HCT116 (cell line): ENCODE measurements at places on chromosomes 1 and 21. TPM values are rescaled to one million over a fixed set of nuclear protein-coding genes. Genes with fewer than 3 reads are reported as not detected.

GRCh38 chr1:245475961-245476516 lies 321.3 kb downstream of the KIF26B start:
- H3K4me3 ChIP-seq: no peak overlapping the region
- no peak for DNase-seq
- no peaks in the 10 kb centered on the region for H3K27me3 ChIP-seq
- H3K36me3 ChIP-seq: no peaks in the 10 kb centered on the region
- no peak overlapping the region for H3K27ac ChIP-seq

GRCh38 chr1:29269382-29269781 lies 33.1 kb downstream of the PTPRU start:
- H3K36me3 ChIP-seq: no peaks in the 10 kb centered on the region
- H3K4me3 ChIP-seq: no peak overlapping the region
- no peak for DNase-seq
- H3K4me1 ChIP-seq: peaks cover 19% of the 10 kb centered on the region

DNA sequence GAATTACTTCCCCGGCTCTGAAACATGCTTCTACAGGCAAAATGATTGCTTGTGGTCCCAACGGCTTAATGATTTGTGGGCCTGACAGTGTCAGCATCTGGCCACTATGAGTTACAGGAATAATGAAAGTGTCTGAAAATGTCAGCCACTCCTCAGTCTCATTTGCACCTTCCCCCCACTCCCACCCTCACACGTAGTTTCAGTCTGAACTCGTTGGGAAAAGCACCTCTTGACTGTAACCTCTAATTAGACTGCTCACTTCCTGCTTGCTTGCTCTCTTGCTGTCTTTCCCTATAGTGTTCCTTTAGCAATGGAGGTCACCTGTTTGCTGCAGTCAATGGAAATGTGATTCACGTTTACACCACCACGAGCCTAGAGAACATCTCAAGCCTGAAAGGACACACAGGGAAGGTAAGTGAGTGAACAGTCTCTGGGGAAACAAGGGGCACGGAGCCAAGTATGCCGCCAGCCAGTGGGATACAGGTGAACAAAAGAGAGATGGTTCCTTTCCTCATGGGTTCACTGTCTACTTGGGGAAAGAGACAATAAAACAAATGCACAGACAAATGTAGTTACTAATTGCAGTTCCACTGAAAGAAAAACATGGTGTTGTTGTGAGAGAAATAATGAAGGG lies 27.1 kb downstream of the CFAP57 start:
- H3K36me3 ChIP-seq: no peaks in the 10 kb centered on the region
- H3K4me3 ChIP-seq: no peak overlapping the region
- DNase-seq: no peak
- no peak overlapping the region for H3K27ac ChIP-seq
- H3K27me3 ChIP-seq: no peaks in the 10 kb centered on the region

DNA sequence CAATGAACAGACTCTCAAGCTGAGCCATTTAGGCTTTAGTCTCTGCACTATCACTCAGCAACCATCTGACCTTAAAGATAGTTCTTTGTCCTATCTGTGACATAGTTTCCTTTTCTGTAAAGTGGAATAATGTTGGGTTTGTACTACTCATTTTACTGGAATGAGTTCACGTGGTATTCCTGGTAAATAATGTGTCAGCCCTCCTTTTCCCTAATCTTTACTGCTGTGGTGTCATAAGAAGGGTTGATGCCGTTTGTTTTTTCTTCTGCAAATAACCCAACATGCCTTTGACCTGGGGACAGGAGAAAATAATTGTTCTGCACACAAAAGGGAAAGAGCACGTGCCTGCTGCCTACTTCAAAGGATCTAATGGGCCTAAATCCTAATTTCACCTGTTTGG lies 297.8 kb downstream of the BRINP3 start:
- H3K4me3 ChIP-seq: no peak overlapping the region
- H3K36me3 ChIP-seq: no peaks in the 10 kb centered on the region
- H3K4me1 ChIP-seq: no peaks in the 10 kb centered on the region
- H3K27me3 ChIP-seq: no peaks in the 10 kb centered on the region

GRCh38 chr1:54331091-54331772 lies 75.0 kb downstream of the SSBP3 start:
- H3K27ac ChIP-seq: no peak overlapping the region
- no peaks in the 10 kb centered on the region for H3K4me1 ChIP-seq
- no peaks in the 10 kb centered on the region for H3K27me3 ChIP-seq
- H3K4me3 ChIP-seq: no peak overlapping the region
- no peak for DNase-seq

GRCh38 chr1:89576013-89576412 lies 51.4 kb downstream of the LRRC8B start:
- no peaks in the 10 kb centered on the region for H3K27me3 ChIP-seq
- H3K4me3 ChIP-seq: no peak overlapping the region
- H3K27ac ChIP-seq: no peak overlapping the region
- no peak for DNase-seq
- no peaks in the 10 kb centered on the region for H3K36me3 ChIP-seq
- no peaks in the 10 kb centered on the region for H3K4me1 ChIP-seq

GRCh38 chr1:7303554-7304317 lies 467.4 kb upstream of the VAMP3 start:
- H3K4me1 ChIP-seq: peaks cover 54% of the 10 kb centered on the region
- no peaks in the 10 kb centered on the region for H3K36me3 ChIP-seq
- no peaks in the 10 kb centered on the region for H3K27me3 ChIP-seq
- no peak overlapping the region for H3K27ac ChIP-seq

DNA sequence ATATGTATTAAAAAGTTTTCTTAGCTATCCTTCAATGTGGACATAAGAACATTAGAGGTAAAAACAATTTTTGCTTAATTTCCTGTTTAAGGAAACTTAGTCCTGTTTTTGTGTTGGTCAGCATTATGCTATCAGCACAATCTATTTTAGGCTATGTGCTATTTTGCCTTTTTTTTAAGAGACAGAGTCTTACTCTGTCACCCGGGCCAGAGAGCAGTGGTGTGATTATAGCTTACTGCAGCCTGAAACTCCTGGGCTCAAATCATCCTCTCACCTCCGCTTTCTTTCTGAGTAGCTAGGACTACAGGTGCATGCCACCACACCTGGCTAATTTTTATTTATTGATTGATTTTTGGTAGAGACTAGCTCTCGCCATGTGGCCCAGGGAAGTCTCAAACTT lies 199.1 kb upstream of the TMPRSS15 start:
- H3K36me3 ChIP-seq: no peaks in the 10 kb centered on the region
- H3K4me3 ChIP-seq: no peak overlapping the region
- H3K27me3 ChIP-seq: no peaks in the 10 kb centered on the region
- DNase-seq: no peak
- H3K4me1 ChIP-seq: no peaks in the 10 kb centered on the region

DNA sequence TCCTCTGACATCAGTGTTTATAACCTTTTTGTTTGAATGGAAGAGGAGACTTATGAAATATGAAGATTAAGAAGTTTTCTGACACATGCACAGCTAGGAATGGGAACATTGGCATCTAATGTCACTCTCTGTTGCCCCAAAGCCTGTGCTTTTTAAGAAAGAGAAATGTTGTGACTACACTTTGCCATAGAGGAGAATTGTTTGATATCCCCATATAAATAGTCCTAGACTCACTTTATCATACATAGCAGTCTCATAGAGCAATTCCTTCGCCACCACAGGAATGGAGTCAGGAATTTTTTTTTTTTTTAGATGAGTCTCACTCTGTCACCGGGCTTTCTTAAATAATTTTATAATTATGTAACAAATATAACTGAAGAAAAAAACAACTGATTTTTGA lies 1.5 kb downstream of the KRTAP21-3 start:
- no peaks in the 10 kb centered on the region for H3K36me3 ChIP-seq
- H3K27ac ChIP-seq: no peak overlapping the region
- DNase-seq: no peak
- H3K4me1 ChIP-seq: no peaks in the 10 kb centered on the region

GRCh38 chr1:173210716-173211231 lies 3.6 kb upstream of the TNFSF4 start:
- H3K27me3 ChIP-seq: no peaks in the 10 kb centered on the region
- H3K4me3 ChIP-seq: no peak overlapping the region

DNA sequence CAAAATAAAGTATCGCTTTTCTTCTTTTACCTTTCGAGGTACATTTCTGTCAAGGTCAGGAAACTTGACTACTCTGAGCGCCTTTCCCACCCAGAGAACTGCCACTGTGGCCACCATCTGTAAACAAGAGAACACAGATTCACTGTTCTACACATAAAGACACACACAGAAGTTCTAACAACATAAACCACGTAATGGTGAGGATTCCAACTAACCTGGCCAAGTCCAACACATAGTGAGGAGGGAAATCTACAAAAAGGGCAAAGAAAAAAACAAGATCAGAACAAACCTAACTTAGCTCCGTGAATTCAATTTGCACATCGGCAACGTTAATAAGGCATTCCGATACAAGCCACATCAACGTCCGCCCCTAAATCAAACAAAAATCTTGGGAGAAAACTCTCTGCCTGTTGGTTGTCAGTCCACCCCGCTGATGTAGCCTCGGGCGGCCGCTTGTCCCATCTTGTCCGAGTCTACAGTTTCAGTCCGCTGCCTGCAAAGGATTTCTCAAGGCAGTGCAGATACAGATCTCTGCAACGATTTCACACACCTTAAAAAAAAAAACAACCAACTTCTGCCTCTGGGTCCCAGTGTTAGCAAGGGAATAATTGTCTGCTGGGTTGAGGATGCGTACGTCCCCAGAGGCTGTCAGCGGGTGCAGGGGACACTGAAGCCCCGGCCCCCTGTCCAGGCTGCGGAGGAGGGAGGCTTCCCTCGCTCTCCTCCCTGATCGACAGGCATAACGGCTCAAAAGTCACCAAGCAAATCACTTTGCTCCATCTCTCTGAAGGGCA lies 1.0 kb downstream of the SLC35D1 start:
- no peak for DNase-seq
- peak overlapping the region; percentile 77 for H3K4me3 ChIP-seq
- H3K27me3 ChIP-seq: no peaks in the 10 kb centered on the region
- no peaks in the 10 kb centered on the region; the same call in 1 of the 2 replicates for H3K36me3 ChIP-seq
- H3K4me1 ChIP-seq: peaks cover 13% of the 10 kb centered on the region; the same call in 1 of the 2 replicates

DNA sequence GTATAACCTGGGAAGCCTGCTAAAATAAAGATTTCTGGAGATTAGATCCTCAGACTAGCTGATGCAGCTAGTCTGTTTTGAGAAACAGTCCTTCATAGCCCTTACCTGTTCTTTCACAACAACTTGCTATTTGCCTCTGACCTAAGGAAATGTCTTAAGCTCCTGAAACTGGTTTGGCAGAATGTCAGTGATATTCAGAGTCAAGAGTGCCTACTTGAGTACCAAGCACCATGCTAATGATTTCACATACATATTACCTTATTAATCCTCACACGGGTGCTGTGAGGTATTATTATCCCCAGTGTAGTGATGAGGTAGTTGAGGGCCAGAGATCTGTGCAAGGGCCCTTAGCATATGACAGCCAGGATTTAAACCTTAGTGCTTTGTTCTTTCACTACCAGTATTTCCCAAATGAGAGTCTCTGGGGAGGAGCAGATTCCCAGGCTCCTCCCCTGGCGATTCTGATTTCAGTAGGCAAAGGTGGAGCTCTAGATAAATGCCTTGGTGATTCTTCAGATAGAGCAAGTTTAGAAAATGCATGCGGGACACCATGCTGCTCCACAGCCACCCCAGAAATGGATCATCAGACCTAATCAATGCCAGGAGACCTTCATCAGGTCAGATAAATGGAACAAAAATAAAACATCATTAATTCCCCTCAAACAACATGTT lies 47.4 kb upstream of the WNT2B start:
- no peak overlapping the region for H3K4me3 ChIP-seq
- no peak for DNase-seq
- no peak overlapping the region for H3K27ac ChIP-seq
- H3K36me3 ChIP-seq: no peaks in the 10 kb centered on the region

DNA sequence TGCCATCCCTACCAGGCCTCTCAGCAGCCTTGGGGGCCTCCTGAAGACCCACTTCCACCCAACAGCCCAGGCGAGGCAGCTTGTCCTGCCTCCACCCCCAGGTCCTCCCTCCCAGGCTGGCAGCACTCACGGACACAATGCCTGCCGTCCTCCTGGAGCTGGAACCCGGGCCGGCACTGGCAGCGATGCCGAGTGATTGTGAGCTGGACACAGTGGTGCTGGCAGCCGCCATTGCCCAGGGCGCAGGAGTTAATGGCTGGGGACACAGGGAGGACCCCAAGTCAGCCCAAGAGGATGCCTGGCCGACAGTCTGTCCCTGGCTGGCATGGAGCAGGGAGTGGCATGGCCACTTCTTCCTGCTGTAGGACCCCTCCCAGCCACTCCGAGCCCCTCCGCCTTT lies 60.8 kb downstream of the ARHGEF16 start:
- peaks cover 25% of the 10 kb centered on the region for H3K4me1 ChIP-seq
- no peaks in the 10 kb centered on the region for H3K36me3 ChIP-seq
- no peak overlapping the region for H3K27ac ChIP-seq
- no peak overlapping the region for H3K4me3 ChIP-seq
- no peaks in the 10 kb centered on the region for H3K27me3 ChIP-seq

DNA sequence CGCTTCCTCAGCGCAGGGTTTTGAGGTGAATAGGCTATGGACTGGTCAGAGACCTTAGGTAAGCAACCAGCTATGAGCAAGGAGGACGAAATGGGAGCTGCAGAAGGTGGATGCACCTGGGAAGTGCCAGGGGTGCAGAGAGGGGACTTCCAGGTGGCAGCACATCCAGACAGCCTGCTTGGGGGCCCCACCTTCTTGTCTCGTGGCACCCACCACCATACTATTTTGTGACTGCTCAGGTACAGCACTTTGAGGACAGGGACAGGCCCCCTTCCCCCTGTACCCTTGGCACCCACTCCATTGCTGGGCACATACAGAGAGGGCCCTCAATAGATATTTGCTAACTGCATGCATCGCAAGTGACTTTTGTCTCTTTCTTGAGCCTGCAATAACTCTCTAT lies 777 bp upstream of the KISS1 start:
- peaks cover 45% of the 10 kb centered on the region for H3K4me1 ChIP-seq
- no peak for DNase-seq
- H3K27me3 ChIP-seq: no peaks in the 10 kb centered on the region
- no peak overlapping the region for H3K27ac ChIP-seq

- peaks cover 48% of the 10 kb centered on the region for H3K4me1 ChIP-seq
- no peaks in the 10 kb centered on the region for H3K27me3 ChIP-seq
- H3K36me3 ChIP-seq: peaks cover 4% of the 10 kb centered on the region; the same call in 1 of the 2 replicates
- DNase-seq: no peak
Measured at GRCh38 chr1:23524716-23525401, 6.2 kb downstream of the E2F2 start.

GRCh38 chr1:190119683-190120082 lies 358.0 kb downstream of the BRINP3 start:
- no peak overlapping the region for H3K27ac ChIP-seq
- no peak overlapping the region for H3K4me3 ChIP-seq
- no peaks in the 10 kb centered on the region for H3K36me3 ChIP-seq
- H3K27me3 ChIP-seq: no peaks in the 10 kb centered on the region
- DNase-seq: no peak

- H3K4me3 ChIP-seq: no peak overlapping the region
- no peaks in the 10 kb centered on the region for H3K4me1 ChIP-seq
- no peaks in the 10 kb centered on the region for H3K36me3 ChIP-seq
- peak; percentile 64 for DNase-seq
- peaks cover 56% of the 10 kb centered on the region for H3K27me3 ChIP-seq
Measured at GRCh38 chr1:37177230-37177864, 143.0 kb upstream of the GRIK3 start.

Gene SLFNL1
- 0.20 TPM for total RNA-seq

Gene KRTAP10-1
- not detected for total RNA-seq

Gene CLCNKB
- total RNA-seq: 0.81 TPM

Gene SGIP1
- total RNA-seq: 0.15 TPM

Gene AMPD1
- not detected for total RNA-seq

Gene C1QB
- 0.32 TPM for total RNA-seq

Gene AXDND1
- 2.3 TPM for total RNA-seq

Gene TFF1
- total RNA-seq: 0.61 TPM
